ENCODE measurements at places on chromosomes 1 and 21.

- ATAC-seq, result peak; percentile 53
- H3K4me3 ChIP-seq, result peak overlapping the region; percentile 85
- peaks cover 39% of the 10 kb centered on the region for H3K36me3 ChIP-seq
- no peaks in the 10 kb centered on the region for H3K27me3 ChIP-seq
- peak overlapping the region; percentile 98 for H3K27ac ChIP-seq
Measured at GRCh38 chr1:156725683-156726280, 2.5 kb upstream of the METTL25B start.

- no peaks in the 10 kb centered on the region for H3K36me3 ChIP-seq
- H3K27ac ChIP-seq, result peak overlapping the region; percentile 72
- H3K4me3 ChIP-seq, result peak overlapping the region; percentile 68
- H3K4me1 ChIP-seq, result no peaks in the 10 kb centered on the region
Measured at GRCh38 chr1:13699510-13699909, 478 bp upstream of the PRDM2 start.

DNA sequence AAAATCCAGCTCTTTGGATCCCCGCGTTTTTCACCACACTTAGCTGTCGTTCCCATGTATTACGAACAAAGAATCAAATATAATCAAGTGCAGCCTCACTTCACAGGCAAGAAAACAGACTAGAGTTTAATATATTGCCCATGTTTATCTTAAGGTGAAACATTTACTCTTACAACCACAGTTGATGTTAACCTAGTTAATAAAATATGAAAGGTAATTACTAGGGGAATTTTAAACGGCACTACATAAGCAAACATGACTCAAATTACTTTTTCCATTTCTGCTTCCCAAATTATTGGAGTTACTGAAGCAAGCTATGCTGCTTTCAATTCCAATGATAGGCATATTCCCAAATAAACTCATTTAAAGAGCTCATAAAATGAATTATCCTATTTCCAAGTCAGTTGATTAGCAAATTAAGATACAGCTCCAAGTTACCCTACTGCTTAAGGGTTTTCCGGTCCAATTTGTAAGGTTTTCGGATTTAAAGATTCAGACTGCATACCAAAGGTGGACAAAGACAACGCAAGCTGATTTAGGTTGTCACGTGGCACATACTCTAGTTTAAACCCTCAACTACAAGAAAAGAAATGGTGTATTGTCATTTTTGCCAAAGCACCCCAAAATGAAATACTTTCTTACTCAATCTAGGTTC is 5.9 kb downstream of the COX20 start:
- H3K27me3 ChIP-seq, result no peaks in the 10 kb centered on the region
- peaks cover 85% of the 10 kb centered on the region for H3K4me1 ChIP-seq
- H3K36me3 ChIP-seq, result peaks cover 55% of the 10 kb centered on the region

DNA sequence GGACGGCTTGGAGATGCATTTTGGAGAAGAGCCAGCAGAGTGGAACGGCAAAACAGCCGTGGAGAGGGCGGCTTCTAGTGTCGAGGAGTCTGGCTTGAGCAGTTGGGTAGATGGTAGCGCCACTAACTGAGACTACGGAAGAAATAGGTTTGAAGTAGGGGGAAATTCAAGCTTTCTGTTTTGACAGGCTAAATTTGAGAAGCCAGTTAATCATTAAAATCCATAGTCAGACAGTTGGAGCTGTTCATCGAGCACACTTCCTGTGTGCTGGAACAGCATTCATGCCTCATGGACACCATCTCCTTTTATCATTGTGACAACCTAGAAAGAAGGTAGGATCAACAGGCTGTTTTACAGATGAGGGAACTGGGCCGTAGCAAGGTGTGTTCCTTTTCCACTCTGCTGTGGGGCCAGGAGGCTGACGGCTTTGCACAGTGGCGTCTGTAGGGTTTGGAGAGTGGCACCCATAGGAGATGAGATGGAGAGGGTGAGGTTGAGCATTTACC is 3.4 kb upstream of the PKLR start:
- H3K4me1 ChIP-seq, result no peaks in the 10 kb centered on the region

- no peak for ATAC-seq
- H3K36me3 ChIP-seq, result no peaks in the 10 kb centered on the region
- H3K27me3 ChIP-seq, result no peaks in the 10 kb centered on the region
- no peak overlapping the region for H3K4me3 ChIP-seq
- H3K4me1 ChIP-seq, result no peaks in the 10 kb centered on the region
Measured at GRCh38 chr1:226772446-226773139, 33.5 kb upstream of the ITPKB start.

- ATAC-seq, result no peak
- peak overlapping the region; percentile 59 for H3K4me3 ChIP-seq
- peaks cover 3% of the 10 kb centered on the region for H3K4me1 ChIP-seq
- H3K27me3 ChIP-seq, result peaks cover 65% of the 10 kb centered on the region
- H3K27ac ChIP-seq, result peak overlapping the region; percentile 2
Measured at GRCh38 chr1:84997667-84998600, 1.0 kb upstream of the MCOLN2 start.

- H3K27me3 ChIP-seq, result no peaks in the 10 kb centered on the region
- no peaks in the 10 kb centered on the region for H3K4me1 ChIP-seq
- no peak overlapping the region for H3K27ac ChIP-seq
- H3K36me3 ChIP-seq, result no peaks in the 10 kb centered on the region
Measured at GRCh38 chr21:16468184-16468583, 738.4 kb downstream of the USP25 start.

DNA sequence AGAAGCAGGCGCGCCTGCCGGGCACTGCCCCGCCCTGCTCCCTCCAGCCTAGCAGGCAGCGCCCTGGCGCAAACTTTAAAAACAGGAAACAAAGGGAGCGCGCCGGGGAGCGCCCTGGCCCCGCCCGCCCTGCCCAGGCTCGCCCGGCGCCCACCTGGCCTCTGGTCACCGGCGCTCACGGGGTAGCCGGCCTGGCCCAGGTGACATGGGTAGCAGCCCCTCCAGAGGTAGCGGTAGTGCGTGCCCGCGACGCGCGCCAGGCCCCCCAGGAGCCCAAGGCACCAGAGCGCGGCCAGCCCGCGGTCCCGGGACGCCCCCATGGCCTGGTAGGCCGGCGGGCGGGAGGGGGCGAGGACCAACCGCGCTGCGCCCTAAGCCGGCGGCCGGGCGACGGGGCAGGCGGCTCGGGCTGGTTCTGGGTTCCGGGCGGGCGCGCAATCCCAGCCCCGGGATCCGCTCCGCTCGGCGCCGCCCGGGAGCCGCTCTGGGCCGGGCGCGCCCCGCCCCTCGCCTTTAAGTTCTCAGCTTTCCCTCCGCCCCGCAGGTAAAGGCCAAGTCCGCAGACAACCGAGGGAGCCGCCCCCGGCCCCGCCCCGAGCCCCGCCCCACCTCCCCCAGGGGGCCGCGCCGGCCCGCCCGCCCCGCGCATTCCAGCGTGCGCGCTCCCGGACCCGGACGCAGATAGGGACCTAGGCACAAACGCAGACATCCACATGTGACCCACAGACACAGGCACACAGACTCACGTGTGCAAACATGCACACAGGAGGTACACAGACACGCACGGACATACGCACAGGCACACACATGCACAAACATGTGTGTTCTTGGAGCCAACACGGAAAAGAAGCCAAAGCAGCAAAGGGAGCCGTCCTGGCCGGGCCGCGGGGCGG is 76.7 kb downstream of the ARHGEF16 start:
- ATAC-seq, result peak; percentile 83
- H3K27ac ChIP-seq, result peak overlapping the region; percentile 74
- peak overlapping the region; percentile 33 for H3K4me3 ChIP-seq
- peaks cover 50% of the 10 kb centered on the region for H3K27me3 ChIP-seq

DNA sequence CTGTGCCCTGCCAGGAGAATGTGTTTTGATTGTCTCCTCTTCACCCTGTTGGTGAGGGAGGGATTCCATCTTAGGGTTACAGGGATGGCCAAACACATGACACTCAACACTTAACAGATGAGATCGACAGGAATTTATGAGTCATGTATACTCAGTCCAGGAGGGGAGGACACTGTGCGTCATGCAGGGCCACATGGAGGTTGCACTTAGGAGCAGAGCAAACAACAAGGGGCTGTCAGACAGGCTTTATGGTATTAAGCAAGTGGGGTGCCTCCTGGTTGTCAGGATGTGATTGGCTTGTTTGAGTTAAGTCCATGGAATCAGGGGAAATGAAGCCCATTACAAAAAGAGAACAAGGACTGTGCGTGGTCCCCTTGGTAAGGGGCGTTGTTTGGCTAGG is 26.9 kb downstream of the EDARADD start:
- no peak for ATAC-seq
- H3K4me1 ChIP-seq, result no peaks in the 10 kb centered on the region
- H3K4me3 ChIP-seq, result no peak overlapping the region
- H3K36me3 ChIP-seq, result no peaks in the 10 kb centered on the region
- H3K27ac ChIP-seq, result no peak overlapping the region

DNA sequence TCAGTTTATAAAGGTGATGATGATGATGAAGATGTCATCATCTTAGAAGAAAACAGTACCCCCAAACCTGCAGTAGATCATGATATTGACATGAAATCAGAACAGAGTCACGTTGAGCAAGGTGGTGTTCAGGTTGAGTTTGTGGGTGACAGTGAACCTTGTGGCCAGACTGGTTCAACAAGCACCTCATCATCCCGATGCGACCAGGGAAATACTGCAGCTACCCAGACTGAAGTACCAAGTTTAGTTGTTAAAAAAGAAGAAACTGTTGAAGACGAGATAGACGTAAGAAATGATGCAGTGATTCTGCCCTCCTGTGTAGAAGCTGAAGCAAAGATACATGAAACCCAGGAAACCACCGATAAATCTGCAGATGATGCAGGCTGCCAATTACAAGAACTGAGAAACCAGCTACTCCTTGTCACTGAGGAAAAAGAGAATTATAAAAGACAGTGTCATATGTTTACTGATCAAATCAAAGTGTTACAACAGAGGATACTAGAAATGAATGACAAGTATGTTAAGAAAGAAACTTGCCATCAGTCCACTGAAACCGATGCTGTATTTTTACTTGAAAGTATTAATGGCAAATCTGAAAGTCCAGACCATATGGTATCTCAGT is 16.0 kb upstream of the CHAF1B start:
- H3K27me3 ChIP-seq, result no peaks in the 10 kb centered on the region
- H3K36me3 ChIP-seq, result peaks cover 99% of the 10 kb centered on the region
- no peak for ATAC-seq
- H3K4me1 ChIP-seq, result no peaks in the 10 kb centered on the region
- H3K4me3 ChIP-seq, result no peak overlapping the region

DNA sequence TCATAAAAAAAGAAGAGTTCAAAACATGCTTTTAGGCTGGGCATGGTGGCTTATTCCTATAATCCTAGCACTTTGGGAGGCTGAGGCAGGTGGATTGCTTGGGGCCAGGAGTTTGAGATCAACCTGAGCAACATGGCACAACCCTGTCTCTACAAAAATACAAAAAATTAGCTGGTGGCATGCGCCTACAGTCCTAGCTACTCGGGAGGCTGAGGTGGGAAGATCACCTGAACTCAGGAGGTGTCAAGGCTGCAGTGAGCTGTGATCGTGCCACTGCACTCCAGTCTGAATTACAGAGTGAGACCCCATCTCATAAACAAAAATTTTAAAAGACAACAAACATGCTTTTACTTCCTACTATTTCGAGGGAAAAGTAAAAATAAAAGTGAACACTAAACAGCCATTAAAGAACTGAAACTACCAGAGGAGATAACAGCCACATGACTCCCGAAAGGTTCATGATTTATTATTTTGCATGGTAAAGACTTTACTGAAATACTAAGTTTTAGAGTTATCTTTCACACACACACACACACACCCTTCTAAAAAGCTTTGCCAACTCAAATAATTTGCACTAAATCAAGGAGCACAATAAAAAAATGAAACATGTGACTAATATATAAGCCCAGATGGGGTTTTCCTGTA is 48.1 kb downstream of the USP1 start:
- H3K27me3 ChIP-seq, result no peaks in the 10 kb centered on the region
- no peak overlapping the region for H3K27ac ChIP-seq
- no peak overlapping the region for H3K4me3 ChIP-seq
- H3K4me1 ChIP-seq, result no peaks in the 10 kb centered on the region

- peak overlapping the region; percentile 24 for H3K27ac ChIP-seq
- no peaks in the 10 kb centered on the region for H3K36me3 ChIP-seq
- H3K4me3 ChIP-seq, result no peak overlapping the region
- H3K4me1 ChIP-seq, result peaks cover 24% of the 10 kb centered on the region
- H3K27me3 ChIP-seq, result peaks cover 11% of the 10 kb centered on the region
Measured at GRCh38 chr1:201023920-201024624, 558 bp upstream of the KIF21B start.

DNA sequence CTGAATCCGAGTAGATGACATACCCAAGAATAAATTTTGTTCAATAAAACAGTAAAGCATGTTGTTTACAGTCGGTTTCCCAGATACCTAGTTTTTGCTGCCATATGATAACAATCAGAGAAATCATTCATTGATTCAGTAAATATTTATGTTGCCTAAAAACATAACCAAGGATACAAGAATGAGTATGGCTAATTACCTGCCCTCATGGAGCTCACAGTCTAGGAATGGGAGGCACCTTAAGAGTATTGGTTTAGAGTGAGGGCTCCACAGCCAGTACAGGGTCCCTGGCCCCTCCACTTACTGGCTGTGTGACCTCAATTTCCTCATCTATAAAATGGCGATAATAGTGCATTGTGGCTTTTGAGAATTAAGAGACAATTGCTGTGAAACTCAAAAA is 921 bp downstream of the ATP5PB start:
- peaks cover 21% of the 10 kb centered on the region for H3K4me1 ChIP-seq
- H3K27ac ChIP-seq, result no peak overlapping the region
- no peaks in the 10 kb centered on the region for H3K27me3 ChIP-seq
- no peaks in the 10 kb centered on the region for H3K36me3 ChIP-seq
- ATAC-seq, result no peak
- H3K4me3 ChIP-seq, result peak overlapping the region; percentile 74

GRCh38 chr1:68145418-68146126 is 86.8 kb downstream of the WLS start:
- H3K27me3 ChIP-seq, result no peaks in the 10 kb centered on the region
- H3K4me1 ChIP-seq, result peaks cover 25% of the 10 kb centered on the region
- peaks cover 62% of the 10 kb centered on the region for H3K36me3 ChIP-seq
- no peak overlapping the region for H3K4me3 ChIP-seq

GRCh38 chr1:200139661-200140250 is 112.2 kb downstream of the NR5A2 start:
- no peaks in the 10 kb centered on the region for H3K27me3 ChIP-seq
- no peaks in the 10 kb centered on the region for H3K36me3 ChIP-seq
- H3K4me3 ChIP-seq, result no peak overlapping the region
- H3K4me1 ChIP-seq, result no peaks in the 10 kb centered on the region
- no peak overlapping the region for H3K27ac ChIP-seq
- ATAC-seq, result no peak

GRCh38 chr1:86061551-86061990 is 95.0 kb downstream of the COL24A1 start:
- H3K36me3 ChIP-seq, result no peaks in the 10 kb centered on the region
- H3K27ac ChIP-seq, result no peak overlapping the region
- H3K4me3 ChIP-seq, result no peak overlapping the region
- ATAC-seq, result no peak

GRCh38 chr1:217917281-217917887 is 286.2 kb downstream of the SPATA17 start:
- ATAC-seq, result no peak
- no peaks in the 10 kb centered on the region for H3K36me3 ChIP-seq
- H3K27ac ChIP-seq, result no peak overlapping the region
- no peaks in the 10 kb centered on the region for H3K4me1 ChIP-seq

- ATAC-seq, result no peak
- no peaks in the 10 kb centered on the region for H3K36me3 ChIP-seq
- no peak overlapping the region for H3K27ac ChIP-seq
- H3K4me1 ChIP-seq, result no peaks in the 10 kb centered on the region
- H3K27me3 ChIP-seq, result no peaks in the 10 kb centered on the region
Measured at GRCh38 chr1:212976586-212976985, 26.2 kb downstream of the VASH2 start.
